ENCODE measurements at places on chromosomes 5 and 9.

- DNase-seq, result no peak
These were observed 21.0 kb upstream of the TLX3 start for GRCh38 chr5:171288066-171288465.

GRCh38 chr5:83400701-83401100, 70.8 kb upstream of the VCAN start:
- no peak for DNase-seq

DNA sequence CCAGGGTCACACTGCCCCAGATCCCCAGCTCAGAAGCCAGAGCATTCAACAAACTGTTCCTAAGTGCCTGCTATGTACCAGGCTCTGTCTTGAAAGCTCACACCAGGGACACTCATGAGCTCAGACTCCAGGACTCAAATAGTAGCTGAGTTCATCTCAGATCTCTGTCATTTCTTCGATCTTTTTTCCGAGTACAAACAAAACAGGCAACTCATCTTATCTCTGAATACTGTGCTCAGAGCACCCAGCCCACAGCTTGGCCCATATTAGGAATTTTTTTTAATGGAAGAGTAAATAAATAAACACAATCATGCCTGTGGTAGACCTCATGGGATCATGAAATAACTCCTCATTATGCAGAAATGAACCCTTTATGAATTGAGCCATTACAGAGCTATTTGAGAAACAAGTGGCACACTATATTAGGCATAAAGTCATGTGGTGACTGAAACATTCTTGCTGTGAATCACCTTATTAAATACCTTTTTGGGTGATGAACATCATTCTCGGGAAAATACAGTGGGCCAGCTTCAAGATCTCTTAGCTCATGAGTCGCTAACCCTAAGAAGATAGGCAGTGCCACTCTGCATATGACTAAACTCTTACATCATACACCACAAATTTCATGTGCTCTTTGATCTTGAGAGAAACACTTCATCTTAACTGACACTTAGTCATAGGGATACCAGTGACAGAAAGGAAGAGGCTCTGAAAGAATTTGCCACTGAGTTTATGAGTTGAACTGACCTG, 9.9 kb downstream of the SH3RF2 start:
- no peak for DNase-seq

DNA sequence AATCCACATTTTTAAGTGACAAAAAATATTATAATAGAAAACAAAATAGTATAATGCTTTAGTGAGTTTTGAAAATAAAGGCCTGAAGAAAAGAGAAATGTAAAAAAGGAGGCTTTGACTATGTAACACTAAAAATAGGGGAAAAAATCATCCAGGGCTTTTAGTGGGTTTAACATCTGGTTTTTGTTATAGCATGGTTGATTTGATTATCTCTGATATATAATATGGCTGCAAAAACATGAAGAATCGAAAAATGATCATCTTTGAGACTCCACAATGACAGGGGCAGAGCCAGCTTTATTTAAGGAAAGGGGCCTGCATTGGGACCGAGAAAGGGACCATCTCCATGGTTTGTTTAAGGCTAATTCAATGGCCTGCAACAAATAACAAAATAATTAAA, 393.8 kb downstream of the PLK2 start:
- DNase-seq, result no peak

- DNase-seq, result no peak
These were observed 40.4 kb downstream of the C5 start for GRCh38 chr9:121009650-121010049.

DNA sequence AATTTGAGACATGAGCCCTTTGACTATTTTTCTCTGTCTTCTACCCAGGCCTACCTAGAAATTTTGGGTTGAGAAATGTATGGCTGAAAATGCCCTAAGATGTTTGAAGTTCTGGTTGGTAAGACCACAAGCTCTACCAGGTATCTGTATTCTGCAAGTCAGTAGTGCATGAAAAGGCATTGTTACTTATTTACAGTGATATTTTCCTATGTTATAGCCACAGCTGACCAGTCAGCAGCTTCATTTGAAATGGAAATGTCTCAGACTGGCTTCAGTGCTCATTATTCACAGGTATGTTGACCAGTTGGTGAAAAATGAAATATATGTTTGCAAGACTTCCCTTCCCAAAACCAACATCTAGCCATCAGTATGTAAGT, 91.9 kb upstream of the ITGA2 start:
- no peak for DNase-seq

DNA sequence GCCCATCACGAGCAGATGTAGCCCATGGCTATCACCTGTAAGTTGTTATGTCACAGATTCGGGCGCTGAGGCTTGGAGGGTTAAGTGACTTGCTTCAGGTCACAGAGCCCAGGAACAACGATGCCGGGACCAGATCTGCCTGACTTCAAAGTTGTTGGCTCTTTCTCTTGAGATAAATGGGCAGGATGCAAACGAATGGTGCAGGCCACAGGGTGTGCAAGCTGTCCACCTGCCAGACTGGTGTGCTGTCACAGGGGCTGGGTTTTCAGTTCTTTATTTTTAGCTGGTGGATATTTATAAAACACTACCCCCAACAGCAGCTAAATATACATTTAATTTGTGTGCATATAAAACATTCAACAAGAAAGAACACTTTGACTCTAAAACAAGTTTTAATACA, 17.7 kb upstream of the PHYKPL start:
- no peak for DNase-seq

GRCh38 chr9:124830593-124830992, 22.7 kb upstream of the WDR38 start:
- DNase-seq, result no peak

GRCh38 chr5:37532976-37533740, 154.0 kb downstream of the WDR70 start:
- no peak for DNase-seq

DNA sequence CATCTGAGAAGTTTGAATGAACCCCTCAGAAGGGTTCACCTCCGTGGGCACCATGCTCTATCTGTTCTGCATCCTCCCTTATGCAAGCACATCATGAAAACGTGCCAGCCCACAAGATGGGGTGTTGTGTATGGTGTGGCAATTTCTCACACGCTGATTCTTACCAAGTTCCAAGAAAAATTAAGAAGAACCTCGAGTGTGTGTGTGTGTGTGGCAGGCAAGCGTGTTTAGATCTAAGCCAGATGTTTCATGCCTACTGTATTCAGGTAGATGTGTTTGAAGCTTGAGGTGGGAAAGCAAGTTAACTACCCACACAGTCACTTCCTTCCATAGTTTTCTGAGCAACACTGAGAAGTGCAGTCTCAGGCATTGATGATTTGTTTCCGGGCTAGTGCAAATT, 77.7 kb upstream of the GNA14 start:
- DNase-seq, result no peak

DNA sequence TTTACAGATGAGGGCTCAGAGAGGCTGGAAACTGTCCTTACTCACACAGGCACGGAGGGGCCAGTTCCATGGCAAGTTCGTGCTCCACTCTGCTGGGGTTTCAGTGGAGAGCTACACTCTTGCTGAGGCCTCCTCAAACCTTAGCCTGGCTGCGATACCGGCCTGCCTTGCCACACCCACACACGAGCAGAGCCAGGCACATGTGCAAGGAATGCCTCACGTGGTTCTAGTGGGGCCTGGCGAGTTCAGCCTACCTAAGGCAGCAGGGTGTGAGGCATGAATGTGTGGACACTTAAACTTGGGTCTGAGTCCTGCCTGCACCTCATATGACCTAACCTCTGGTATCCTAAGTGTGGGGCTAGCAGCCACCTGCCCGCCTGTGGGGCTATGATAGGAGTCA, 21.5 kb upstream of the PRDM12 start:
- no peak for DNase-seq

- no peak for DNase-seq
These were observed 854.3 kb upstream of the DMAC1 start for GRCh38 chr9:8653855-8654254.

DNA sequence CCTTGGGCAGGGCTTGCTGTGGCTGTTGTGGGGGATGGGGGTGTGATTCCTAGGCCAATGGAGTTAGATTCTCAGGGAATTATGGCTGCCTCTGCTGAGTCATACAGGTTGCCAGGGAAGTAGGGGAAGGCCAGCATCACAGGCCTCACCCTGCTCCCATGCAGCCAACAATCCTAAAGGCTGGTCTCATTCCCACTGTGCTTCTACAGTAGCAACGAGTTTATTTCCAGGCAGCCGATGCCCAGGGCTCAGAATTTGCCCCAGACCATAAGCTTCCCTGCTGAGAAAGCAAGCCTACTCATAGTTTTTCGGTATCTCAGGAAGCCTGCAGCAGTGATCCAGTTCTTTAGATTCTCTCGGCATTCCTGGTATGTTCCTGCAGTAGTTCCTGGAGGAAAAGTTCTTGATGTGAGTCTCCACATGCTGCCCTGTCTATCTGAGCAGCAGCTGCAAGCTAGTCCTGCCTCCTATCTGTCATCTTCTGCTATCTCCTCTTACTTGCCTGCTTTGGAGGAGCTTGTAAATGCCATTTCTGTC, 59.3 kb upstream of the SELENOP start:
- no peak for DNase-seq

All from putamen (tissue), 1 donor.